Activated CD8-positive, alpha-beta memory T cell treated with anti-CD3 and anti-CD28 coated beads for 4 hours (primary cell): ENCODE measurements at places on chromosomes 7 and 10.

DNA sequence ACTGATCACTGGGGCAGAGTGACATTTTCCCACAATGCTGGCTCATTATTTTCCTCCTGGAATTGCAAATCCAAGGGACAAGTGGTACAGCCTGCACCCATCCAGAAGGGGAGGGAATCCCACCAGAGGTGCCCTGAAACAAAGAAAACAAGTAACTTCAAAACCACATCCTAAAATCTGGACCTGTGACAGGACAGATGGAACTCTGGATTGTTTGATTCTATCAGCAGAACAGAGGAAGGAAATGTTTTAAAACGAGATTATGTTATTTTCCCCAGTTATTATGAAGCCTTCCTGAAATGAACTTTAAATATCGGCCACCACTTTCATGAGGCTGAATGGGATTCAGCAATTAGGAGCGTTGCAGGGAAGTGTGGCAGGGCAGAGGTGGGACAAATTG lies 62.2 kb upstream of the ECHDC3 start:
- no peak for DNase-seq

DNA sequence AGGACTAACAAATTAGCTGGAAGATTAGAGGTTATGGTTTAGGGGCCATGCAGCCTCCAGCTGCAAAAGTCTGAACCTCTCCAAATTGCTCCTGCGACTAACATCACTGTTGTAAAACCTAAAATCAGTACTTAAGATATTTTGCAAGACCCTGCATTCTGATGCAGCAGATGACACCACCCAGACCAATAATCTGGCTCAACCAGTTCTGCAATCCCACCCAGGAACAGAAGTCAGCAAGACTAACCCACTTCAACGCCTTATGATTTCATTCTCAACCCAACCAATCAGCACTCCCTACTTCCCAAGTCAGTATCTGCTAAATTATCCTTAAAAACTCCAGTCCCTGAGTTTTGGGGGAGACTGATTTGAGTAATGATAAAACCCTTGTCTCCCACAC lies 250.8 kb upstream of the MBL2 start:
- DNase-seq: no peak

DNA sequence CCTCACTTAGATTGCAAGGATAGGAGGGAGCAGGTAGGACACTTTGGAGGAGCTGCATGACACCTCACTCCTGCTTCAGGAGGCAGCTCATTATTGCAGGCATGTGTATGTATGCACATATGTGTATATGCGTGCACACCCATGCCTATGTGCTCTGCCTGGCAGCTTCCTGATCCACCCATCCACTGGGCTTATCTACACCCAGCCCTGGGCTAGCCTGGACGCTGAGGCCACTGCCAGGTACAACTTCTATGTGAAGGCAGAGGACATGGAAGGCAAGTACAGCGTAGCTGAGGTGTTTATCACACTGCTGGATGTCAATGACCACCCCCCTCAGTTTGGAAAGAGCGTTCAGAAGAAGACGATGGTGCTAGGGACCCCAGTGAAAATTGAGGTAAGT lies 13.3 kb downstream of the LRIT2 start:
- no peak for DNase-seq

DNA sequence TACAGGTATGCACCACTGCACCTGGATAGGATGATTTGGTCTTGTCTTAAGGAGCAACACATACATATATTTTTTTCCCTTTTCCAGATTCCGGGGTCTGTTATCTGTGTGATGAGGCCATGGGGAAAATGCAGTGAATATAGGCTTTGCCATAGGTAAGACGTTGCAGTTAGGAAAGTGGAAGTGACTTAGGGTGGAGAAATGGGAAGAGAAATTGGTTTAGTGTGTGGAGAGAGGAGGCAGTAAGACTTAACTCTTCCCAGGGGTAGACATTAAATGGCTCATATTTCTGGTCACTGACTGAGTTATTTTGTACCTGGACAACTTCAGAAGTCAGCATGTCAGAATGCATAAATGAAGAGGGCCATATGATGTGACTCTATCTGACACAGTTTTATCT lies 66.7 kb downstream of the PFKFB3 start:
- DNase-seq: no peak

DNA sequence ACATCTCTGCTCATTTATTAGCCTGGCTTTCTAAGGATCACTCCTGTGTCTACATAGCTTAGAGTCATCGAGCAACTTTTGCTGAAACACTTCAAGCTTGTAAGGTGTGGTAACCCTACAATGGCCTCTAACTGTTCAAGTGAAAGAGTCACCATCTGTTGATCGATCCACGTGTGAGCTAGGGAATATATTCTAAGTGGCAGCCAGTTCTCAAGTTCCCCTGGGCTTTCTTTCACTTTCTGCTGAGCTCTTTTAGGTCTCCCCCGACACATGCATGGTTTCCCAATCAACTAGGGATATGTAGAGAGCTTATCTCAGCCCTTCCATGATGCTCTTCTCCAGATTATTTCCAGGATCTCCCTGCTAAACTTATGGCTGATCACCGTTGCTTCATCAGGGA lies 15.5 kb downstream of the AOAH start:
- DNase-seq: no peak

DNA sequence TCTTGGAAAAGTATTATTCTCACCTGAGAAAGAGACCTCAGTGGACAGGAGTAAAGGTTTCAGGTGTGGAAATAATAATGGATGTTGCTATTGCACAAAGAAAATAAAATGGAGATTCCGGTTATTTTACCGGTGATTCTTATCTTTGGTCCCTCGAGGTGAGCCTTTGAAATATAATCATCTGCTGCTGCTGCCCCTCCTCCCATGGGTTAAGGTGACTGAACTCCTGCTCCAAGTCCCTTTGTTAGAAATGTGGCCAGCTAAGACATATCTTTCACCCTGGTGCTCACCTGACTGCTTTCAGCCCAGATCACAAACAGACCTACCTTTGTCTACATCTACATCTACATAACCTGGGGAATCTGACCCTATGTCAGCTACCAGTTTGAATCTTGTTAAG lies 5.7 kb downstream of the CUBN start:
- no peak for DNase-seq
